ENCODE measurements at places on chromosomes 13 and 19.

DNA sequence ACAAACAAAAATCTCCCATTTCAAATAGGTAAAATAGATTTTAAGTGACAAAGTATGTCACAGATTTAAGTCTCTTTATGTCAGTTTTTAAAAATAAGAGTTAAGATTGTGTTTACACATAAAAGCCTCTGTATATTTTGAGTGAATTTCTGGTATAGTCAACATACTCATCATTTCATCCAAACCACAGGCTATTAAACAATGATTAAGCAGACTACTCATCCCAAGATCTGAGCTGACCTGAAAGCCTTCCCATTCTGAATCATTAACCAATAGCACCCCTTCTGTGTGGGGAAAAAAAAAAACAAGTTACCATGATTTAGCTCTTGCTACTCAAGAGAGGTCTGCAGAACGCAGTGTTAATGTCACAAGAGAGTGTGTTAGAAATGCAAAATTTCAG lies 284.4 kb upstream of the NBEA start:
- no peak for DNase-seq

DNA sequence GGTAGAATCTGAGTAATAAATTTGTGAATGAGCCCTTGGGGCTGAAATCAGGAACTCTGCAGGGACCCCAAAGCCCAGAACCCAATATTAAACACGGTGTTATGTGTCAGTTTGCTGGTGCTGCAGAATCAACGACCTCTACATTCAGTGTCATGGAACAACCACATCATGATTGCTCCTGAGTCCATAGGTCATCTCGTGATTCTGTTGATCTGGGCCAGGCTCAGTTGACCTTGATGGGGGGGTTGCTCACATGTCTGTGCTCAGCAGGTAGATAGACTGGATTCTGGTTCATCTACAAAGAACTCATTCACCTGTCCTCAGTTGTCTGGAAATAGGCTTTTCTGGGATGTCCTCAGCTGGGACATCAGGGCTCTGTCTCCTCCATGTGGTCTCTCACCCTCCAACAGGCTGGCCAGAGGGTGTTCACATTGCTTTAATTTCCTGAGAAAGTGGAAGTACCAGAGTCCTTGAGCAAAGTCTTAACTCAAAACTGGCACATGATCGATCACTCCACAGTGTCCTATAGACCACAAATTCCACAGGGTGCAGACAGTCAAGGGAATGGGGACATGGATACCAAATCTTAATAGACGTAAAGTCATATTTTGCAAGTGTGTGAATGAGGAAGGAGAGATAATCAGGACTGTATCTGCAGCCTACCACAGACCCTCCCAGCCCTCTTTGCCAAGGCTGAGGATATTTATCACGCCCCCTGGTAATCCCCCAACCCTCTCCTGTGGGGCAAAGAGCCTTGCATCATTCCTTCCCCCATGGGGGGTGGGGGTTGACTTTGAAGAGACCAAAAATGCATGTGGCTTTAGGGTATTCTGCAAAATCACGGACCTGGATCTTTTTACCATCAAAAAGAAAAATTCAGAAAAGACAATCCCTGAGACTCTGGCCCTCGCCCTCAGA lies 39.3 kb upstream of the IGFL1 start:
- DNase-seq: no peak

DNA sequence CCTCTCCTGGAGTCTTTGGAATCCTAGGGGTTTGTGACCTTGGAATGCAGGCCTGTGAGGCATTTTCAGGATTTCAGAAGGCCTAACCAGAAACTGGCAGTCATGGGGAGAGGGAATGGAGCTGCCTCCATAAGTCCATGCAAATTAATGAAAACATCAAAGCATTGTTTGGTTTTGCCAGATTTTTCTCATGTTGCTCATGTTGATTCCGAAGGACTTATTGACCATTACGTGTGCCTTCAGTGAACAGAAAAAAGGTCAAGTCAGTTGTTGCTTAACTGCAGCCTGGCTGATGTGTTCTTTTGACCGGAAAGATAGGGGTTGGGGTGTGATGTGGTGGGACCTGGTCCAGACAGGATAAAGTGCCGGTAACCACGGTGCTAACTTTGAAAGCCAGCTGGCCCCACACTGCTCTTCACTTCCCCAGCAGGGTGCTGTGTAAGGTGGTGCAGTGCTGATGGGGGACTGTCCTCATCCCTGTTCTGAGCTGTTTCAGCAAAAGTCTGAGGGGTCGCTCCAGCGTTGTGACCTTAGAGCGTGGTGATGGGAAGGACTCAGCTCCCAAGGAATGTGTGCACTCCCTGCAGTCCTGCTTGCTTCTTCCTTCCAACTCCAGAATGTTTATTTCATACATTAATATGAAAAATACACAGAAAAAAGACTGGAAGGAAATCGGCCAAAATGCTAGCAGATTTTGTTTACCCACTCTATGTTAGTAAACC lies 3.5 kb downstream of the RNF113B start:
- no peak for DNase-seq

DNA sequence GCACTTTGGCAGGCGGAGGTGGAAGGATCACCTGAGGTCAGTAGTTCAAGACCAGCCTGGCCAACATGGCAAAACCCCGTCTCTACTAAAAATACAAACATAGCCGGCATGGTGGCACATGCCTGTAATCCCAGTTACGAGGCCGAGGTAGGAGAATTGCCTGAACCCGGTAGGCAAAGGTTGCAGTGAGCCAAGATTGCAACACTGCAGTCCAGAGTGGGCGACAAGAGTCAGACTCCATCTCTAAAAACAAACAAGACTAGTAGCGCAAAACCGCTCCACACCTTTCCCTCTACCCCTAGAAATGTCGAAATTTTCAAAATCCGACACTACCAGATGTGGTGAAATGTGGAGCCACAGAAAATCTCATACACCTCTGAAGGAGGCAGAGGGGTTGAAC lies 11.2 kb upstream of the TYROBP start:
- no peak for DNase-seq

- peak; percentile 50 for DNase-seq
These were observed 97.0 kb upstream of the MBNL2 start for GRCh38 chr13:97124915-97125809.

GRCh38 chr13:20412691-20413355 lies 112.8 kb downstream of the CRYL1 start:
- DNase-seq: no peak

DNA sequence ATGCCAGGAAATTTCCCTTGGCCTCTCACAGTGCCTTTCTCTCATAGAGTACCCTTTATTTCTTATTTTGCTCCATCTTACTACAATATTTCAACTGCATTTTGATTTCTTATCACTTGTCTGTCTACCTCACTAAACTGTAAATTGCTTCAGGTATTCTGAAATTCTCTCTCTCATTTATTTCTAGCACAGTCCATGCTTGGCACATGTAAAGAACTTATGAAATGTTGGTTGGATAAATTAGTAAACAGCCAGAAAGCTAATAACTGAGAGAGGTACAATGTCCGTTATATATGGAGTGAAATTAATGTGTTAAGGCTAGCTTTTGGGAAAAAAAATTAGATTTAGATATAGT lies 138.3 kb upstream of the RFC3 start:
- no peak for DNase-seq

DNA sequence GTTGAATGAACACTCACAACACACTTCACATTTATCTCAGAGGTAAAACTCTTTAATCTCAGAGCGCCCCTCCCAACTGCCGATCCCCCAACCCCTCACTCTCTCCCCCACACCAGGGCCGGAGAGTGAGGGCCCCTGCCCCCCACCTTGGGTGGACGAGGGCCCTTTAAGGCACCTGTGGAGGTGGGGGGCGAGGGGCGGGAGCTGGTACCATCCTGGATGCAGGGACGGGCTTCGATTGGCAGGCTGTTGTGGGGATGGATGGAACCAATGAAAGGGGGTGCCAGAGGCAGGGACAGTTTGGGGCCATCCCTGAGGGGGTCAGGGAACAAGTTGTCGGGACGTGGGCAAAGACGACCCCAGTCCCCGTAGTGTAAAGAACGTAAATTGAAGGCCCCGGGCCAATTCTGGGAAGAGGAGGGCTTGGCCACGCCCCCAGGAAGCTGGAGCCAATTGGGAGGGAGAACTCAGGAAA lies 1.7 kb upstream of the PNKP start:
- peak; percentile 60 for DNase-seq
